Activated B cell treated with CpG ODN at 0.5 μM for 24 hours (primary cell): ENCODE measurements at places on chromosomes 11 and 22.

- DNase-seq, result no peak
Observed at GRCh38 chr22:49800408-49801238, 27.1 kb downstream of the BRD1 start.

- no peak for DNase-seq
Observed at GRCh38 chr11:3154001-3154599, 11.0 kb downstream of the OSBPL5 start.

GRCh38 chr11:35347921-35348331 lies 71.4 kb downstream of the SLC1A2 start:
- no peak for DNase-seq

- DNase-seq, result no peak
Observed at GRCh38 chr11:85266646-85267045, 360.5 kb downstream of the DLG2 start.

GRCh38 chr11:10692531-10693115 lies 932 bp downstream of the IRAG1 start:
- no peak for DNase-seq

DNA sequence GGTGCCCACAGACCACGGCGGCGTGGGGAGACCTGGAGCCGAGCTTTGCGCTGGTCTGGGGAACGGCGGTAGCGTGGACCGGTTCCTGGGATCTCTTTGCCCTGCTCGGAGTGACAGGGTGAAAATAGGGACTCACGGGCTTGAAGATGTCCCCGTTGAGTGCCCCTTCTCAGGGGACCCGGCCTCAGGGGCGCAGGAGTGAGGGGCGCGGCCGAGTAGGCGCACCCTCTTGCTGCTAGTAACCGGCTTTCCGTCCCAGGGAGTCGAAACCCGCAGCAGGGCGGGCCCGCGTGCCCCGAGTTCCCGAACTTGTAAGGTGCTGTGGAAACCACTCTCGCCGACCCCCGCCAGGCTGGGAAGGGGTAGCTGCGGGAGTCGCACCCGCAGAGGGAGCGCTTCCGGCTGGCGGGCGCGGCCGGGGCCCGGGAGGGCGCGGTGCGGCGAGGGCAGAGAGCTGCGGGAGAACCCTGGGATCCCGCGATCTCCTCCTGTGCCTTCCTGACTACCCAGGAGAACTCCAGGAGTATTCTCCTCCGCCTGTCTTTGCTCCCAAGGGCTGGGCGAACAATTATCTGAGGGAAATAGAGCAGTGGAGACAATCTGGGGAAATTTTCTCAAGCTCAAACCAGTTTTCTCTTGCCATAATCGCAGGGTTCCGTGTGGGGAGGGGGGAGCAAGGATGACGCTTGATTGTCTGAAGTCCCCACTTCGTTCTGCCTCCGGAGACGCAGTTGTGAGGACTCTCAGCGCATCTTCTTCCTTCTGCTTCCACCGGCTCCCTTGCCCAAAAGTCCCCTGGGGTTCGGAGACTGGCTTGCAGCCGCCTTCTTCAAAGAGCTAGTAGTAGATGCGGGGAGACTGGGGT lies 666 bp downstream of the NELL1 start:
- DNase-seq, result no peak

- DNase-seq, result no peak
Observed at GRCh38 chr22:44146088-44146861, 34.5 kb upstream of the PARVG start.

DNA sequence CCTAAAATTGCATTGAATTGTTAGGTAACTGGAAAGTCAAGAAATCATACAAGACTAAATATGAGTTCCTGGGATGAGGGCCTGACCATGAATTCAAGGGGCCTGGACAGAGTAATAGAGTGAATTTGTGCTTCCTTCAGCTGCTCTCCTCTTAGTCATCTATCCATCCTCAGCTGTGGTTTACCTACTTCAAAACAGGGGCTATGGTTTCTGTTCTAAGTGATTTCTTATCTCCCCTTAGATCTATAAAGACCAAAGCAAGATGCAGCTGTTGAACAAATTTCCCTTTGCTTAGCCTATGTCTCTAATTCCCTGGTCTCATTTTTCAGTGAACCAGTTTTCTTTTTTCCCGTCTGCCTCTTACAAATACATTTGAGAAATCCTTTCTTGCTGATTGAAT lies 428.5 kb downstream of the FAM181B start:
- no peak for DNase-seq

DNA sequence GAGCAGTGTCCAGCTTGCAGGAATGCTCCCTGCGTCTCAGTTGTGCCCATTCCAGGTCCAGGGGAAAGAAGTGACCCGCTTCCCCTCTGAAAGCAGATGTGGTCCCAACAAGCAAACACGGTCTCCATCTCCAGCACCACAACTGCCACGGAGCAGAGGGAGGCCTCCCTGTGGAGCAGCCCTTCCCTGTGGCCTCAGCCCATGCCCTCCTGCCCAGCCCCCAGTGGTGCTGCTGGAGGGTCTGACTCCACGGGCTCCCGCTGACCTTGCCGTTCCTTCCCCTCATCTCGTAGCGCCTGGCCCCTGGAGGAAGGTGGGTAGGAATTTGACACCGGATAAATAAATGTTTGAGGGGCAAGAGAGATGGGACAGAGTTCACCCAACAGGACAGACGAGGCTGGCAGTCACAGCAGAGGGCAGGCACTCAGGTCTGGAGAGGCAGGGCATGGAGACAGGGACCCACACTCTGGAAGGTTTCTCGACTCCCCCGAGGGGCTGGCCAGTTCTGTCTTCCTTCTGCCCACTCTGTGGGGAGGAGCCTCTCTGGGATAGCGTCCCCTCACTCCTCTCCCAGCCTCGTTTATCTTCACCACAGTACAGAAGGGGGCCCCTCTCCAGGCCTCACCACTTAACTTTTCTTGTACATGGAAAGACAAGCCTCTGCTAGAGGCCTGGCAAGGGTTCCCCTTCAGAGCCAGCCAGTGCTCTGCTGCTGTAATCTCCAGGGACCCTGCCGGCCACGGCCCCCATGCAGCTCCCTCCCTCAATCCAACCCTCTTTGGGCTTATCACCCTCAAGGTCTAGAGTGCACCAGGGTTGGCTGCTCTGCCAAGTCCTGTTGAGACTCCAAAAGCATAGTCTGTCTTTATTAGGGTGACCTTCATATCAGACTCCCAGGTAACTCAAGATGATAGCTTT lies 7.5 kb upstream of the ST3GAL4 start:
- no peak for DNase-seq

- DNase-seq, result no peak
Observed at GRCh38 chr22:25645266-25645665, 80.8 kb downstream of the GRK3 start.

DNA sequence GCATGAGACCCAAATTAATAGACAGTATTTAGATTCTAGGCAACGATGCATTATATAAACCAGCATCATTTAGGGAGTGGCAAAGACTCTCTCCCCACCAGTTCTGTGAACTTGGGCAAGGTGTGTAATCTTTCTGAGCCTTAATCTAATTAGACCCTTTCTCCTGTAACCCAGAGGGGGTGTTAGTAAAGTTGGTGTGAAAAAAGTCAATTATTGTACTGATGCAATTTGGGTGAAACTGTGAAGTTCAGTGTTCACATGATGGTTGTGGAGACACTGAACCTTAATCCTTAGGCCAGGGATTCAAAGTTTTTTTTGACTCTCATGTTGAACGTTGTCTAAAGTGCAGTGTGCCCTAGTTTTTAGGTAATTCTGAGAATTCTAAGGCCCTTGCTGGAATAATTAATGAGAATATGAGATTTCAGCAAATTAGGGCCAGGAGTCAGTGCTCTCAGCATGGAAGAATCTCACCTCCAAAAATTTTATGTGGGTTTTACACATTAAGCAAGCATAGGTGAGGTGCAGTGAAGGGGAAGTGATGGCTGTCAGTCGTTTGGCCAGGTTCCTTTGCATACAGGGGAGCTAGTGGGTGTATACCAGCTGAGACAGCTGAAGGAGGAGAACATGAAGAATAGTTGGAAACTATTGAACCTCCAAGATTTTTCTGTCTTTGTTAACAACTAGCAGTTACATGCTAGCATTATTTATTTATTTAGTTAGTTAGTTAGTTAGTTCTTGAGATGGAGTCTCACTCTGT lies 94.2 kb downstream of the PTPRJ start:
- no peak for DNase-seq

DNA sequence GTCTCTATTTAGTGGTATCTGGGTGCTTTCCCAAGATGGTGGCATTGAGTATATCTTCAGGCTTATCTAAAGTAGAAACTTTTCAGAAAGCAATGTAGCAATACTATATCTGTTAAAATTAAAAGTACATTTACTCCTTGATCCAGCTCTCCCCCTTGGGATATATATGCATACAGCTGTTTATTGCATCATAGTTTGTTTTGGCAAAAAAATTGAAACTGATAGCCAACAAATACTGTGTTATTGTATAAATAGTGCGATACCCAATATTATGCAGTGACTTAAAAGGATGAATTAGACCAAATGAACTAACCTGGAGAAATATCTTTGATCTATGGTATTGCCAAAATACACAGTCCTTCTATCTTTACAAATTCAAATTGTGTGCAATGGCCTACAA lies 8.4 kb upstream of the OR10A3 start:
- no peak for DNase-seq

DNA sequence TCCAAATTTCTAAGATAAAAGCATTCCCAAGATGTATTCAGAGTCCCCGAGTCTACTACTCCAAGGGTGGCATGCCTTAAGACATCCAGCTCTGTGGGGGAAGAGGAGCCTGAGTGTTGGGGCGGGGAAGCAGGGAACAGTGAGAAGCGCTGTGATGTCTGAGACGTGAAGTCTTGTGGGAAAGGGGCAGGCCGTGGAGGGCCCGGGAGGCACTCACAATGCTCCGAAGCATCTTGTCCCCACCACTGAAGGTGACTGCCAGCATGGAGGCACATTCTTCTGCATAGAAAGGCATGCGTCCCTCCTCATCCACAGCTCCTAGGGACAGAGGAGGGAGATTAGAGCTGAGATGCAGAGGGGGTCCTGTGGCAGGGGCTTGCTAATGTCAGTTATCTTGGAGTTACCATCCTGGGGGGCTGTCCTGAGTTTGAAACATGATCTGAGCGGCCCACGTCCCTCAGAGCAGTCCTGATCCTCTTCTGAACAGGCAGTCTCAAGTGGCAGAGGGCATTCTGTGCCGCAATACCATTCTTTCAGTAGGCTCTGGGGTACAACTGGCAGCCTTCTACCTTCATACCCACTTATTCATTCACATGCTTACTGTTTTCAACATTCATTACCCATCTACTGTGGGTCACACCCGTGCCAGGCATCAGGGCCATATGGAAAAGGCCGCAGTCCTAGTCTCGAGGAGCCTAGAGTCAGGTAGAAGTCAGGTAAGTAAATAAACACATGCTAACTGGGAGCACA lies 8.7 kb downstream of the PCSK7 start:
- no peak for DNase-seq

DNA sequence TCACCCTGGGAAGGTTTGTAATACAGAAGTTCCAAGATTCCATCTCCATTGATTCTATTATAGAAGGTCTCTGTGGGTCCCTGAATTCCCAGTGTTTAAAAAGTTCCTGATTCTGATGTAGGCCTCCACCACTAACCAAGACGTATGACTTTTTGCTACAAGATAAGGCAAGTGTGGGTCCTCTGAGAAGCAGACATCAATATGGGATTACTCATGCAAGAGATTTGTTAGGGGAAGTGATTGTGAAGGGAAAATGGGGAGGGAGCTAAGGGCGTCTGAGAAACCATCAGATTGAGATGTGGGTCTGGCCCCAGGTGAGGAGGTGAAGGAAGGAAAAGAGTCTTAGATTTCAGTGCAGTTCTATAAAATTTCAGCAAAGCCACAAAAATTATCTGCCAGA lies 10.2 kb upstream of the LGR4 start:
- no peak for DNase-seq

DNA sequence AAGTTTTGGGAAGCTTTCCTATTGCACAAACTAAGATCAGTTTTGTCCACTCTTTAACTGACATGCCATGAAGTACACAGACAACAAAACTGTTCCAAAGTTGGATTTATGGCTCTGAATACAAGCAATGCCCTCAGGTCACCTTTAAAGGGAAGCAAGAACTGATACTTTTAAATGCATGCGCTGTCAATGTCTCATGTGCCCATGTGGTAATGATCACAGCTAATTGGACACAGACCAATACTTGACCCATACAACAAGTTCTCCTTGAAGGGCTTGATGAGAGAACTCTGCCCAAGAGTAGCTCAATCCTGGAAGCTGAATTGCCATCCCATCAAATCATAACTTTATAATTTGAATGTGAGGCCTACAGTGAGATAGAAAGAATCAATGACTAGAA lies 624.9 kb downstream of the ETS1 start:
- no peak for DNase-seq

GRCh38 chr11:47992959-47993820 lies 12.8 kb downstream of the PTPRJ start:
- DNase-seq, result no peak

DNA sequence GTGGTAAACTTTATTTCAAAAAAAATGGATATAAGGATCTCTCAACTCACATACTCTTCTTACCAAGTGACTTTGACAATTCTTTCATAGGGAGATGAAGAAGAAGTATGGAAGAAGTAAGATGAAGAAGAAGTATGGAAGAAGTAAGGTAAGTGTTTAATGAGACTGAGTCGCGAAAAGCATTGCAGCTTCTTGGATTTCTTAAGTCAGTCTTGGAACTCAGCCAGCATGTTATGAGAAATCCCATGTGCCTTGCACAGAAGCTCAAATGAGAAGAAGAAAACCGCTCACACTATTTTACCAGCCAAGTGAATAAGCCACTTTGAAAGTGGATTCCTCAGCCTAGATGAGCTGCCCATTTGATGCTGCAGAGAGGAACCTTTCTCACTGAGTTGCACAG lies 332.0 kb upstream of the CCDC179 start:
- DNase-seq, result no peak

GRCh38 chr11:118265954-118266353 lies 1.9 kb upstream of the MPZL2 start:
- no peak for DNase-seq

DNA sequence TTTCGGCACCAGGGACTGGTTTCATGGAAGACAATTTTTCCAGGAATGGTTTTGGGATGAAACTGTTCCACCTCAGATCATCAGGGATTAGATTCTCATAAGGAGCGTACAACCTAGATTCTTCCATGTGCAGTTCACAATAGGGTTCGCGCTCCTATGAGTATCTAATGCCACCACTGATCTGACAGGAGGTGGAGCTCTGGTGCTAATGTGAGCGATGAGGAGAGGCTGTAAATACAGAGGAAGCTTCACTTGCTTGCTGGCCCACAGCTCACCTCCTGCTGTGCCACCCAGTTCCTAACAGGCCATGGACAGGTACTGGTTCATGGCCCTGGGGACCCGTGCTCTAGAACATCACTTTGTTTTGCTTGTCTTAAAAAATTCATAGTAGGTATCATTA lies 41.8 kb upstream of the AMPD3 start:
- DNase-seq, result no peak

GRCh38 chr11:32425761-32426160 lies 9.6 kb downstream of the WT1 start:
- DNase-seq, result no peak

GRCh38 chr22:23233084-23233531 lies 52.8 kb downstream of the BCR start:
- no peak for DNase-seq
